ENCODE measurements at places on chromosomes 5 and 9.

DNA sequence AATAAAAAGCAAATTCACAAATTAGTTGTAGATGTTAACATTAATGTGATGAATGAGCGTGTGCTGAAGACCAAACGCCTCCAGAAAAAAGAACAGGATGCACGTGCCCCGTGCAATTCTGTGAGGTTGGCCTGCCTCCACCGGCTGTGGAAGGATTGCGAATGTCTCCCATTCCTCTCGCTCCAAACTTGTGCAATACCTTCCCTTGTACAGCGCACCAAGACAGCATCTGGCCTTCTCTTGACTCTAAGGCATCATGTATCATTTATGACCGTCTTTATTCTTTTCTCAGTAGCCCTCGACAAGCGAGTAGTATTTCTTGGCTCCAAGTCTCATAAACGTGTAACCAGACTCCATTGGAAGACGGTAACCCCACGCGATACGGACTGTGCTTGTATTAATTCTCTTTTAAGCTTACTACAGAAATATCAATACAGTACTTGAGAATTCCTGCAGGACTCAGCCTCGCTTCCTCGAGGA is 1.5 kb upstream of the TESK1 start:
- DNase-seq: no peak

DNA sequence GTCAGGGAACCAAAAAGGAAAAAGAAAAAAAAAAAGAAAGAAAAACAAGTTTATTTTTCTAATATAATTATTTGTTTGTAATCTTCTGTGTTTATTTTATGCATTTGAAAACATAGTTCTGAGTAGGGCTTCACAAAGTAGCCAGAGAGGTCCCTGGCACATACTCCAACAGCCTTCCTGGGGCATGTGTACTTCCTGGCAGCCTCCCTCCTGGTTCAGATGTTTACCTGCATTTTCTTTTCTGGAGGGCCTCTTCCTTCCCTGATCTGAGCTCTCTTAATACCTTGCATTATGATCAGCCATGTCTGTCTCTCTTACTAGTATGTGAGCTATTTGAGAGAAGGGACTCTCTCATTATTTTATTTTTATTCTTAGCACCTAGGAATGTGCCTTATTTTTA is 361.8 kb downstream of the KDM4C start:
- no peak for DNase-seq

GRCh38 chr5:103582364-103582763 is 19.8 kb upstream of the NUDT12 start:
- no peak for DNase-seq

GRCh38 chr9:94779693-94780290 is 53.3 kb downstream of the AOPEP start:
- DNase-seq: no peak

- no peak for DNase-seq
Observed at GRCh38 chr5:122030251-122030650, 47.8 kb downstream of the LOX start.

DNA sequence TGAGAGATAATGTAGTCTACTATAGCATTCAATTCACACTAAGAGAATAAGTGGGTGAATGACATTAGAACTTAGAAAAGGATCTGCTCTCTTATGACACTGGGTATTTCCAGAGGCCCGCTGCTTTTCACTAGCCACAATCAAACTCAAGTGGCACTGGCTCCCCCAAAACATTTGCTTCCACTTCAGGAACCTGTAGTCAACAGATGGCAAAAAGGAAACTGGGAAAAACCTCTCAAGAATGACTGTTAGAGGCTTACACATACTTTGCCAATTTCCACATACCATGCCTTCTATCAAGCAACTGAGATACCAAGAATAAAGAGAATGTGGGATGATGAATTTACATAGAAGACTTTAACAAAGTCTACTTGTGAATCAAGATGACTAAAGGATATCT is 11.2 kb downstream of the POC5 start:
- DNase-seq: no peak

GRCh38 chr5:129661366-129662035 is 86.4 kb upstream of the MINAR2 start:
- DNase-seq: peak; percentile 24

DNA sequence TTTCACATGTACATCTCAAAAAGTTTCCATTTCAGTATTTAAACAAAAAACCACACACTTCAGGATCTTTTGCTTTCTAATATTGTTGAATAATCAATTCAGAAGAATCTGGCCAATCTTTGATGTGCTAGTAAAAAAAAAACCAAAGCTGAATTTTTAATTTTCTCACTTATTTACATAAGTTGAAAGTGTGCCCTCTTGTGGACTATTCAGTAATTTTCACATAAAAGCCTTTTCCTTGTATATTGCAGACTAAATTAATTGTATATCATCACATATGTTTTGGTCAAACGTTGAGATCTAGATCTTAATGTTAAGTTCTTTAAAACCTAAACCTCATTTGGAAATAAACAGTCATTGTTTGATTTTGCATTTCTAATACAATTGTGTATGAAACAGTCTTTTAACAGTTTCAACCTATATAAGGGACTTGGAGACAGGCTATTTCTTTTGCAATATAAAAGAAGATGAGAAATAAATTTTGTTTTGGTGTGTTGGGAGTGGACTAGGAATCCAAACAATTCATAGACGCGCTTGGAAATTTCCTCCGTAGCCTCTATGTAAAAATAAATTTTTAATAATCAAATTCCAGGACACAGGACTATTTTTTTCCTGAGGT is 68.1 kb downstream of the NIPBL start:
- DNase-seq: peak; percentile 26

Measured in hindlimb muscle (tissue), 1 donor.